ENCODE measurements at places on chromosomes 2 and 18.

DNA sequence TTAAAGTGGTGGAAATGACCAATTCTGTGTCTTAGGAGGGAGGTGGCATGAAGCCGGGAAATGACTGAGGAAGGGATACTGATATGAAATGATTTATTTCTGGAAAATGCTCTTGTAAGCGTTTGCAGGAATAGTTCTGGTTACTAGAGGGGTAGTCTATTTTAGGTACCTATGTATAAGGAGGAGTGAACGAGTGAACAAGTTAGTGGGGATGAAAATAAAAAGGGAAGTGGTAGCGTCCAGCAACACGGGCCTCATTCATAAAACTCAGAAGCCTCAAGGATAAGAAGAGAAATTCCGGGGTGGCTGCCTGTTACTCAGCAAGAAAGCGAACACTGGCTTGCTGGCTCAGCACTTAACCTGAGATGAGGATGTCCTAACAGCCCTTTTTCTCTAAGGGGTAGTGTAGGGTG lies 303.3 kb downstream of the NCKAP5 start:
- no peak for DNase-seq

DNA sequence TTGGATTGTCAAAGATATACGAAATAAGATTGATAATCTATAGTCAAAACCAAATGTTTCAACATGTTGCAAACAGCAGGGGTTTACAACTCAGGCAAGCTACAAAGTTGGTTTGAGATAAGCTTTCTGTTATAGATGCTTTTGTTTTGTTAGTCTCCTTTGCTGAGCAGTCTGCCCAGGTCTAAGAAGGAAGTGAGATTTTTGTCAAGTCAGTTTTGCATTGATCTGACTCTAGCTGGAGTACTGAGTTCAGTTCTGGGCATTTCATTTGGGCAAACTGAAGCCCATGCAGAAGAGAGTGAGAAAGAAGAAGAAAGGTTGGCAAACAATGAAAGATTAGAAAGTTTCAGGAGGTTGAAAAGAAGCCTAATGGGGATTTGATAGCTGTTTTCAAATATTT lies 983.0 kb upstream of the SLC39A10 start:
- DNase-seq: no peak

- no peak for DNase-seq
Observed at GRCh38 chr2:208047840-208048239, 22.5 kb upstream of the PLEKHM3 start.

GRCh38 chr2:111669928-111670695 lies 213.9 kb downstream of the ANAPC1 start:
- no peak for DNase-seq

- DNase-seq: no peak
Observed at GRCh38 chr18:10063489-10063888, 149.7 kb downstream of the VAPA start.
